Heart right ventricle (tissue), 16 donors: ENCODE measurements at places on chromosomes 7 and 10.

GRCh38 chr10:99681553-99681952 is 22.2 kb downstream of the ENTPD7 start:
- DNase-seq, result no peak

DNA sequence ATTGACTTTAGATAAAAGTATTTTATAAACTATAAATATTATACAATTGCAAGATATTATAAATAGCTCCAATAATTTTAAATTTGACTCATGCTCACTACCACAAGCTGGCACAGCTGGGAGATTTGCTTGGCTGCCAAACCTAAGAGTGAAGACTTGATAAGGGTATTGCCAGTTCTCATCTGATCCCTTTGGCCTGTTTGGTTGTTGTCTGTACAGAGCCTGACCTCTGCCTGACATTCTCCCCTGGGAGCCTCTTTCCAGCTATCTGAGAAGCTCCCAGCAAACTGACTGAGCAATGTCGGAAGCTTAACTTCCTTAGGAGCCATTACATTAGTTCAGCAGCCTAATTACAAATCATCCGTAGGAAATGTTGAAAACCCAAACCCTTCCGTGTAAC is 10.2 kb upstream of the LMOD2 start:
- DNase-seq, result peak; percentile 77

DNA sequence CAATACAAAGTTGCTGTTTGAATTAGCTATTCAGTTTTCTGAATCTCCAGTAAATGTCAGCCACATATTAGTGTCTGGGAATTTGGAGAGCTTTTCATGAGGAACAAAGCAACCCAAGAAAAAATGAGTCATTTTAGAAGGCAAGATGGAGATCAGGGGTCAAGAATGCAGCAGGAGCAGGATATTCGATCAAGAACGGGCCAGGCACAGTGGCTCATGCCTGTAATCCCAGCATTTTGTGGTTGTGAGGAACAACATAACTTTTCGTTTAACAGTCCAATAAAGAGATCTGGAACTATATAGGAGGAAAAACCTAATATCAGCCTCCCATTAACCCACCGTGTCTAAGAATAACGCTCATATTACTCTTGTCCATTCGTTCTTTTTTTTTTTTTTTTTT is 600.5 kb downstream of the MAGI2 start:
- DNase-seq, result no peak

GRCh38 chr10:71757399-71757922 is 15.9 kb downstream of the VSIR start:
- peak; percentile 55 for DNase-seq

DNA sequence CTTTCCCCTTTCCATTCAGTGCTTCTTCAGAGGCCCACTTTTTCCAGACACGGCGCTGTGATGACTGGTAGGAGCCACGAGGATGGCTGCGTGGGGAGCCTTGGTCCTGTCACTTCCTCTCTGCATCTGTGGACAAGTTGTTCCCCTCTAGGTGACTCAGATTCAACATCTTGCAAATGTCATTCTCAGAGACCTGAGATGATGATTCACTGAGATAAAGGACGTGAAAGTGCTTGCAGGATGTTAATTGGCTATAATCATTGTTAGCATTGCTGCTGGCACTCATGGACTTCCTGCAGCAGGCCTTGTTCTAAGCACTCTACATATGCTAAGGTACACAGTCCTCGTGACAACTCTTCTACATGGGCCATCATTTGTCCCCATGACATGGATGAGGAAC is 489.8 kb upstream of the ZMIZ1 start:
- no peak for DNase-seq

DNA sequence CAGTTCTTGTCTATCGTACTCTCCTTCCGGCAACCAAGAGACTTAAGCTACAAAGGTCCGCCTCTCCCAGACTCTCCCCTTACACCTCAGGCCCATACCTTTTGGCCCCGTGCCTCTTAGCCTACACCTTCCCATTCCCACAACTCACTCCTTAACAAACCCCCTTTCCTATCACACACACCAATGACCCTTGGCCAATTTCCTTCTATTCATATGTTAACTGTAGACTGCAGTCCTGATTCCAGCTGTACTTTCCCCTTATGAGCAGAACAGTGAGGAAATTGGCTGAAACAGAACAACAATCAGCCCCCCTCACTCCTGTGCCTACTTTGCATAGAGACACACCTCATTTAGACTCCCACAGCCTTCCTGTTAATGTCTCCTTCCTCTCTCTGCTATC is 1.4 kb upstream of the TMEM139 start:
- DNase-seq, result no peak

GRCh38 chr10:24840784-24841183 is 111.6 kb downstream of the PRTFDC1 start:
- no peak for DNase-seq

GRCh38 chr10:95187617-95188016 is 6.4 kb upstream of the ACSM6 start:
- DNase-seq, result no peak

- no peak for DNase-seq
These were observed 55.4 kb downstream of the CALD1 start for GRCh38 chr7:134834689-134835462.

- no peak for DNase-seq
These were observed 711.3 kb downstream of the GRM8 start for GRCh38 chr7:126541406-126541805.

- DNase-seq, result no peak
These were observed 46.2 kb upstream of the SLC39A12 start for GRCh38 chr10:17905491-17905890.

- no peak for DNase-seq
These were observed 19.6 kb downstream of the TMEM229A start for GRCh38 chr7:124013306-124013705.

GRCh38 chr10:96714031-96714590 is 6.2 kb downstream of the PIK3AP1 start:
- DNase-seq, result no peak

GRCh38 chr7:141181812-141182211 is 107.9 kb downstream of the TMEM178B start:
- no peak for DNase-seq

DNA sequence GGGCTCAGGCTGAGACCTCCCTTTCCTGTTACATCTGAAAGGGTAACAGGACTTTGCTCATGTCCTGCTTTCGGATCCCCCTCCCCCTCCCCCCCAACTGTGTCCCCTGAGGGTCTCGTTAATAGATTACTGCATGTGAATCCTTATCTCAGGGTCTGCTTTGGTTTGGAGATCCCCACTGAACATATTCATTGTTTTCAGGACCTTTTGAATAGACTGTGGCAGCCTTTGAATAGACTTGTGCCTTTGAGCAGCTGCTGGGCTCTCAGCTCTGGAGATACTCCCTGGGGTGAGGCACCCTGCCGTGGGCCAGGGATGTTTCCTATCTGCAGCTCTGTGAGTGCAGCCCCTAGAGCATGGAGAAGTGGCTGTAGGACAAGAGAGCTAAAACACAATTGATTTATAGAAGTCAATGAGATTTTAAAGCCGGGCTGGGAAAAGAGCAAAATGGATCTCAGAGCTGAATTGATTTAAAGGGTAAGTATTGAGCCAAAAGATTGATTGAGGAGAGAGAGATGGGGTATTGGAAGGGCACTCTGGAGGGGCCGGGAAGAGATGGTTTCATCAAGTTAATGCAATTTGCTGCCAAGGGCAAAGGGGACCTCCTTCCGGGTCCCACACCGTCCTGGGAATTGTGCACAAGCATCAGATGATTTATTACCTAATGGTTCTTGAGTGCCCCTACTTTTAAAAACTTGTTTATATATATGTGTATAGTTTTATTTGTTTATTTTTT is 9.9 kb downstream of the ARHGAP22 start:
- DNase-seq, result no peak

DNA sequence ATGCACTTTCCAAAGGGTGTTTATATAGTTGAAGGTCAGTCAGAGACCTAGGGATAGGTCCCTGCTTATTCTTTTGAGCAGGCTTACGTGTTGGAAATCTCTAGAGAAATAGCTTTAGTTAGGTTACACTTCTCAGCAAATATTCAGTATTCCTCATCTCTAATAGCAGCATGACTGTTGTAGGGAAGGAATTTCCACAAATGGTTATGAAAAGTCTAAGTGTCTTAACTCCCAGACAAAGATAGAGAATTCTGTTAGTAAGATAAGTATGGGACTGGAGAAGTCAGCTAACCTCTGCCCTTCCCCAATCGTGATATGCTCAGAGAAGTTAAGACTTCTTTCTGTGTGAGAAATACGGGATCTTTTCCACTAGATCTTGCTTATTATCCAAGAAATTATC is 16.5 kb downstream of the SGPL1 start:
- DNase-seq, result no peak

GRCh38 chr7:28984631-28985030 is 26.5 kb upstream of the TRIL start:
- DNase-seq, result peak; percentile 40

- no peak for DNase-seq
These were observed 2.3 kb downstream of the ZAN start for GRCh38 chr7:100735730-100736129.

- DNase-seq, result no peak
These were observed 17.5 kb upstream of the CDH23 start for GRCh38 chr10:71379118-71379766.

DNA sequence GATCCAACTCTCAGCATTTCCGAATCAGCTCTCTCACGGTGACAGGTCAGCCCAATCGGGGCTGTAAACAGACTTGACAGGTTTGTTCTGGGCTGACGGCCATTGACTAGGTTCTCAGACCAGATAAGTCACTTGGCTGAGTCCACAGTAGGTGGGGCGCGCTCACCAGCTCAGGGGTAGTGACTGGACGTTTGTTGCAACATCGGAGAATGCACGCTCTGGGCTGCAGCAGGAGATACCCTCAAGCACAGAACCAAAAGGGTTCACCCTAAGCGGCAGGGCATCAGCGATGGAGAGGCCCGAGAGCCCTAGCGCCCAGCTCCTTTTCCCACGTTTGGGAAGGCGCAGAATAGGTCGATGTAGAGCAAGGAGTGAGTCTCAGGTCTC is 1.8 kb downstream of the KLLN start:
- peak; percentile 79 for DNase-seq

GRCh38 chr7:76300166-76300731 is 2.2 kb upstream of the HSPB1 start:
- DNase-seq, result no peak

GRCh38 chr10:64036321-64036930 is 515.2 kb downstream of the REEP3 start:
- DNase-seq, result no peak

DNA sequence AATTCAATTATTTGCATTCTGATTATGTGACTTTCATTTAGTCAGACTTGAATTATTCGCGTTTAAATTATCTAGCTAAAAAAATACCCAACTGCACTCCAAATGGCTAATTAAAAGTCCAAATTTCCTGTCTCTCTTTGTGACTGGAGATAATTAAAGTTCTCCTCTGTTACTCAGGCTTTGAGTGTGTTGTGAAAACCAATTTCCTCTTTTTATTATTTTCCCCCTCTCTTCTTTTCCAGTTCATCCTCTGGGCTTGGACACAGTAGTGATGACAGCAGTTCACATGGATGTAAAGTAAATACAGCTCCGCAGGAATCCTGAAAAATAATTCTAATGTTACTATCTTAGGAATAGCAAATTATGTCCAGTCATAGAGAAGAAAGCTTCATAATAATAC is 80.6 kb downstream of the SNX10 start:
- no peak for DNase-seq

DNA sequence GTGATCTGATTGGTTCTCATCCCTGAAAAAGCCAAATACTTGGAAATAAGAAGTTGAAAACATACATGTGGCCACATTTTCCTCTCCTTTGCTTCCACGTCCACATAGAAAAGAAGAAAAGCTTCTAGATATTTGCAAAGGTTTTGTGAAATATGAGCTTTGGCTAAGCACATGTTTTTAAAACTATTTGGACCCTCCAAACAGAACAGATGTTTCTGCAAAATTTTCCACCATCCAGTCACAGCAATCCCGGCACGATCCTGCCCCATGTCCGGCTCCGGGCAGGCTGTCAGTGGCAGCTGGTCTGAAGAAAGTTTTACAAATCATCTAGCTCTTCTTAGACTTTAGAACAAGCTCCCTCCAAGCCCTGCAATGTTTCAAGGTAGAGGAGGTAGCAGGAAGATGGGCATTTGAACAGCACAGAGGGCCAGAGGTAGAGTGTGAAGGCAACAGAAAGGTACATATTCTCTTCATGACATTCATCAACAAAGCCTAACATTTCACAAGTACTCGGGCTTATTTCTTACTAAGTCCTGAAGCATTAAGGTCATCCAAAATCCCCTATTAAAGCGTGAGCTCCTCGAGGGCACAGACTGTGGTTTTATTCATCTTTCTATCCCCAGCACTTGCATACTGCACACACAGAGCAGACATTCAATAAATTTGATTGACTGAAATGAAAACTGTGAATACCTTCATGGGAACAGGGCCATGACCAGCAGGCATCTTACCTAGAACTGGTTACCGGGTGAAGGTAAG is 110.1 kb downstream of the JAZF1 start:
- no peak for DNase-seq

- no peak for DNase-seq
These were observed 45.5 kb upstream of the TARP start for GRCh38 chr7:38318803-38319416.

DNA sequence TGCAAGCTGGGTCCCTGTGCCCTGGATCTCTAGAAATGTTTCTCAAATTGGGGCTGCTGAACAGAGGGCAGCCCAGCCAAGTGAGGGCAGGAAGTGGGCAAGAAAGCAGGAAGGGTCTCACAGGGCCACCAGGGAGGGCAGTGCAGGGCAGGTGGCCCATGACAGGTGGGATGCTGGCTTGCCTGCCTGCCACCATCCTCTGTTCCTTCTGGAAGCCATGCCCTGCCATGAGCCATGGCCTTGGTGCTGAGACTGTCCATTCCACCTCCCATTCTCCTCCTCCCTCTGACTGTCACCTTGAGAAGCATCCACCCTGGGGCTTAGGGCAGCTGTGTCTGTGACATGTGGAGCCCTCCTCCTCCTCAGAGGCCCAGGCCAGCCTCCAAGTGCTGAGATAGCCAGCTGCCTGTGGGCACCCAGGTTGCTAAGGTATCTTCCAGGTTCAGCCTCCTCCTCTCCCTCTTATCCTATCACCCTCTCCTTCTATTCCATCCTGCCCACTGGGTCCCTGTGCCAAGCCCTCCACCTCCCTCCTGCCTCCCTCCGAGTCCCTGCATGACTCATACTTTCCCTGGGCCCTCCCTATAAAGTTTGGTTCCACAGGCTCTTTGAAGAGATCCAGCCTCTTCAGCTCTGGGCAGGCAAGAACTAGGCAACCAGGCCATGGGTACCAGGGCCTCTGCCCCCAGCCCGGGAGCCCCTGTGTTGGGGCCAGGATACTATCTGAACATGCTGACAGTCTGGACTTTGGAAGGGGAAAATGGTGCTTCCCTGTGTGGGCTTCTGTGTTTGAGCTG is 1.3 kb downstream of the VSIR start:
- peak; percentile 76 for DNase-seq

DNA sequence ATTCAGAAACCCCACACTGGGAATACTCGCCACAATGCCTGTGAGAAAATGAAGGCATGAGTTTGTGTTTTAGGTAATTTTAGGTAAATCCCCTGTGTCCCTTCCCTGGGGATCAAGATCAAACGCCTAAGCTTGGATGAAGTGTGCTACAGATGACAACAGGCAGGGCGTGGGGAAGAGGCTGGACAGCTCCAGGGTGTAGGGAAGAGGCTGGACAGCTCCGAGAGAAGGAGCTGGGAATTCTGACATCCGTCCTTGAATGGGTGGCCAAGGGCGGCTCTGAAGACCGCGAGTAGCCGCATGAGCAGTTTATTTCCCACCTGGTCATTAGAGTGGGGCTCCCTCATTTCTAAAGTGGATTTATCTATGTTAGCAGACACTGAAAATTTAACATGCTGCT is 109.7 kb downstream of the RAMP3 start:
- DNase-seq, result no peak
